ENCODE measurements at places on chromosomes 5 and 9. TPM values are rescaled to one million over a fixed set of nuclear protein-coding genes. Genes with fewer than 3 reads are reported as not detected.

The SLC6A3 gene
- total RNA-seq: 0.52 TPM

The RPP25L gene
- total RNA-seq: 16.7 TPM

The LECT2 gene
- not detected for total RNA-seq

The MUSK gene
- 3.7 TPM for total RNA-seq

- no peaks in the 10 kb centered on the region for H3K27me3 ChIP-seq
- no peak for DNase-seq
- peaks cover 15% of the 10 kb centered on the region for H3K4me1 ChIP-seq
- no peaks in the 10 kb centered on the region for H3K36me3 ChIP-seq
- H3K4me3 ChIP-seq: no peak overlapping the region
Measured at GRCh38 chr5:34042321-34042720, 692 bp downstream of the C1QTNF3 start.

- no peak for DNase-seq
- H3K4me1 ChIP-seq: peaks cover 14% of the 10 kb centered on the region
Measured at GRCh38 chr9:110777876-110778215, 109.3 kb downstream of the MUSK start.

GRCh38 chr5:114857941-114858551, 311.7 kb downstream of the TRIM36 start:
- no peak overlapping the region for H3K27ac ChIP-seq
- H3K27me3 ChIP-seq: no peaks in the 10 kb centered on the region
- no peak overlapping the region for H3K4me3 ChIP-seq
- H3K36me3 ChIP-seq: no peaks in the 10 kb centered on the region

Measured in upper lobe of right lung (tissue), 1 donor.